ENCODE measurements at places on chromosomes 1 and 21. TPM values are rescaled to one million over a fixed set of nuclear protein-coding genes. Genes with fewer than 3 reads are reported as not detected.

ATP1A4 gene
- polyA plus RNA-seq, result not detected

SPATA6 gene
- 2.5 TPM for polyA plus RNA-seq

NIPAL3 gene
- 23.9 TPM for polyA plus RNA-seq

SAMD11 gene
- 0.14 TPM for polyA plus RNA-seq

GRCh38 chr1:75671708-75672107, 52.8 kb upstream of the ACADM start:
- H3K27ac ChIP-seq, result no peak overlapping the region
- H3K27me3 ChIP-seq, result no peaks in the 10 kb centered on the region
- no peaks in the 10 kb centered on the region for H3K4me1 ChIP-seq
- H3K4me3 ChIP-seq, result no peak overlapping the region
- H3K36me3 ChIP-seq, result no peaks in the 10 kb centered on the region

DNA sequence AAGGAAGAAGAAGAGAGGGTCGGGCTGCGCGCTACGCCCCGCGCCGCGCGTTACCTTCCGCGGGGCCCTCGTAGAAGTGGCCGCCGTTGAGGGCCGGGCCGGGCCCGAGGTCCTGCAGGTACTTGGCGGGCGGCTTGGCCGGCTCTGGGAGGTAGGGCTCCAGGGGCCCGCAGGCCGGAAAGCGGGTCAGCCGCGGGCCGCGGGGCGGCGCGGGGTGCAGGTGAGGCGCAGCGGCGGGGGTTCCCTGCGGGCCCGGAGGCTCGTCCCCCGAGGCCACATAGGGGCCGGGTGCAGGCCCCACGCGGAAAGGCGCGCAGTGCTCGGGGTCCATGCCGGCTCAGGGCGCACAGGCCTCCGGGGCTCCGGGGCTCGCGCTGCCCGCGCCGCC, 196 bp downstream of the ALX3 start:
- DNase-seq, result no peak
- H3K27ac ChIP-seq, result no peak overlapping the region
- no peaks in the 10 kb centered on the region for H3K36me3 ChIP-seq
- H3K4me1 ChIP-seq, result peaks cover 6% of the 10 kb centered on the region

- DNase-seq, result no peak
- no peak overlapping the region for H3K27ac ChIP-seq
- peaks cover 3% of the 10 kb centered on the region for H3K27me3 ChIP-seq
- no peak overlapping the region for H3K4me3 ChIP-seq
- H3K36me3 ChIP-seq, result peaks cover 10% of the 10 kb centered on the region
Measured at GRCh38 chr1:41710980-41711379, 207.7 kb downstream of the HIVEP3 start.

DNA sequence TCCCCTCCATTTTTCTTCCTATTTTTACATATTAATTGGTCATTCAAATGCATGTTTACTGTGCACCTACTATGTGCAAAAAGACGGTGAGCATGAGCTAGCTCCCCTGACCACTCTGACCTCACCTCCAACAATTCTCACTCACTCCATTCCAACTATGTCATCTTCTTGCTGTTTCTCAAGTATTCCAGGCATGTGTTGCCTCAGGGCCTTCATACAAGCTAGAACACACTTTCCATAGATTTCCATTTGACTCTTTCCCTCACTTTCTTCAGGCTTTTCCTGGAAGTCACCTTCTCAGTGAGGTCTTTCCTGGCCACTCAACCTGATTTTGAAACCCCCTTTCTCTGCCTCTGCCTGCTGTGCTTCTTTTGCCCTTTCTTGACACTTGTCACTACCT, 32.6 kb downstream of the CHIA start:
- no peak for DNase-seq
- no peak overlapping the region for H3K4me3 ChIP-seq
- H3K27me3 ChIP-seq, result peaks cover 6% of the 10 kb centered on the region
- peaks cover 6% of the 10 kb centered on the region for H3K36me3 ChIP-seq
- peaks cover 12% of the 10 kb centered on the region for H3K4me1 ChIP-seq
- no peak overlapping the region for H3K27ac ChIP-seq

DNA sequence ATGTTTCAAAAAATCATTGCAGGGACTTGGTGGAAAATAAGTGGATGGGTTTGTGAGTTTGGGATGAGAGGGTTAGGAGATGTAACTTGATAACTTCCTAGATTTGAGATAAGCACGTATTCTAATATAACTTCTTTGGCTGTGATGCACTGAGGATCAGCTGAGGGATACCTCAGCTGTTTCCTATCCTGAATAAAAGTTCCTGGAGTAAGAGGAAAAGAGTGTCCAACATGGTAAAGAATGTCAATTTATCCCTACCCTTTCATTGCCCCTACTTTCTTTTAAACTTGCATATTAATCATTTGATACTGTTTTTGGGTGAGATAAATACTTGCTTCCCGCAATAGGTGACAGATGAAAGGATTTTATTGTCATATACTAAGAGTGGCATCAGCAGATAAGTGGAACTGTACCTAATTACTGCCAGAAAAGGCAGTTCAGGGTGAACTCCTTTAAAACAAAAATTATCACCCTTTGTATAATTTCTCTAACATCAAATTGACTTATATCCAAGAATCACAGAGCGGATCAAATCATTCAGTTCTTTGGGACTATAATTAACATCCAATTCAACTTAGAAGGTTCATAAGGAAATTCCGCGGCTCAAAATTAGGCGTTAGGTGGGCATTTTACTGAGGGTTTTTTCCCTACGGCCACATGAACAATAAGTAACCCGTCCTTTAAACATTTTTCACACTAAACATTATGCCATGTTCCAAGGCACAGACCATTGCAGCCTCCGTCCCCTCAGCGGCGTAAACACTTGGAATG, 1.4 kb upstream of the SUCO start:
- H3K4me1 ChIP-seq, result peaks cover 49% of the 10 kb centered on the region
- no peak for DNase-seq
- H3K4me3 ChIP-seq, result peak overlapping the region; percentile 100

GRCh38 chr1:107142140-107142542, 1.3 kb downstream of the NTNG1 start:
- no peak for DNase-seq
- H3K4me1 ChIP-seq, result peaks cover 16% of the 10 kb centered on the region
- no peak overlapping the region for H3K27ac ChIP-seq
- H3K27me3 ChIP-seq, result peaks cover 35% of the 10 kb centered on the region
- H3K36me3 ChIP-seq, result no peaks in the 10 kb centered on the region

DNA sequence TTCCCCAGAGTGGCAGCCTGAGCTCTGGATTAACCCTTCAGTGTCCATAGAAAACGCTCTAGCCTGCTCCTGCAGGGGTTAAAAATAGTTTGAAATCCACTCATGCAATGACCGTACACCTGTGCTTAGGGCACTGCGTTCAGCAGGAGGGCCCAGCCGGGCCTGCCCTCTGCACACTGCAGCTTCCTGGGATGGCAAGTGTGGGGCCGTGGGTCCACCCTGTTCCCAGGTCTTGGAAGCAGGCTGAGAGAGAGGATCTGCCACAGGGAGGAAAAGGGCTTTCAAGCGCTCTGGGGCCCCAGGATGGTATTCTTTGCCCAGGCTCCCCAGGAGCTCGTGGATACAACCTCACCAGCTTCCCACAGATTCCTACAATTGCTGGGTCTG, 1.5 kb upstream of the S100B start:
- no peak for DNase-seq
- peaks cover 70% of the 10 kb centered on the region for H3K4me1 ChIP-seq
- H3K36me3 ChIP-seq, result no peaks in the 10 kb centered on the region
- H3K4me3 ChIP-seq, result peak overlapping the region; percentile 81
- no peaks in the 10 kb centered on the region for H3K27me3 ChIP-seq

Data from immature natural killer cell (primary cell).